Femur (tissue), 1 donor: ENCODE measurements at places on chromosomes 3 and 15.
A peak's percentile ranks its signal among the peaks of the same experiment; 100 is the strongest.

DNA sequence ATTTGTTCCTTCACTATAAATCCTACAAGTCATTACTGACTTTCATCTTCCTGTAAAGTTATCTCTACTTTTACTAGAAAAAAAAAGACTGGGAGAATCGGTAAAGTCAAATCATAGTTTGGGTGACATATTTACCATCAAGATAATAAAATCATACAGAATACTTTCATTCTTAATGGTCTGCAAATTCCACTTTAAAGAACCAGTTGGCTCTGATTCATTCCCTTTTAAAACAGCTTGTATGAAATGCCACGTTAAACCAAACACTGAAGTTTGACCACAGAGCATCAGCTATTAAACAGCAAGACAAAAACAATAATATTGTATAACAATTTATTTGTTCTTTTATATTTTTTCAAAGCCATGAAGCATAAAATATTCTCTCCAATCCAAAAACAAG is 100.7 kb downstream of the FBN1 start:
- DNase-seq = no peak

- no peak for DNase-seq
These were observed 23.8 kb downstream of the RAB11A start for GRCh38 chr15:65893060-65893459.

- no peak for DNase-seq
These were observed 41.6 kb downstream of the C3orf20 start for GRCh38 chr3:14716591-14716990.

DNA sequence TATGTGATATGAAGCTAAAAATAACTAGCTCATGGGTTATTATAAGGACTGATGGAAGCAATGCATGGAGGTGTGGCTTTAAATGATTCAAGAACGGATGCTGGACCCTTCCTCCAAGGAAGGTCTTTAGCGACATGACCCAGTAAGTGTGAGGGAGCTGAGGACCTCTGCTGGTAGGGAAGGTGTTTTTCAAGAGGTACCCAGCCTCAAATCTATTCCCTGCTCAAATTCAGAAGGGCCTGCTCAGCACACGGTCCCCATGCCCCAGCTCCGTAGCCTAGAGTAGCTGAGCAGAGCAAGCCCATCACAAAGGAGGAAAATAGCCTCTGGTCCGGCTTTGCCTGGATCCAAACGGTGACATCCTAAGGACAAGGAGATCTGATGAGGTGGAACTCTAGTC is 266.2 kb upstream of the IGF1R start:
- no peak for DNase-seq

DNA sequence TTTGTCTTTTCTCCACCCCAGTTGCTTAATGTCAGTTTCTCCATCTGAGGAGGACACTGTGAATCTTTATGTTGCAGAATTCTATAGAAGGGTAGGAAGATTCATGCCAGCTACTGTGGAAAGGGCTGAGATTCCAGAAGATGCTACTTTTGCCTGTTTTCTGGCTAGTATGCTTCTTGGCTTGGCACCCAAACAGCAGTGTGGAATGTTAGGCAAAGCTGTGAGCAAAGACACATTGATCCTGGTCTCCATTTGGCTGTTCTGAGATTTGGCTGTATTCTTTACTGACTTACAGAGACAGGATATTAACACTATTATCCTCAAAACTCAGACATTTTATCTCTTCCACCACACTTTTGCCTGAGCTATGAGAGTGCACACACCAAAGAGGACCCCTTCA is 39.3 kb downstream of the PDHB start:
- DNase-seq = no peak

DNA sequence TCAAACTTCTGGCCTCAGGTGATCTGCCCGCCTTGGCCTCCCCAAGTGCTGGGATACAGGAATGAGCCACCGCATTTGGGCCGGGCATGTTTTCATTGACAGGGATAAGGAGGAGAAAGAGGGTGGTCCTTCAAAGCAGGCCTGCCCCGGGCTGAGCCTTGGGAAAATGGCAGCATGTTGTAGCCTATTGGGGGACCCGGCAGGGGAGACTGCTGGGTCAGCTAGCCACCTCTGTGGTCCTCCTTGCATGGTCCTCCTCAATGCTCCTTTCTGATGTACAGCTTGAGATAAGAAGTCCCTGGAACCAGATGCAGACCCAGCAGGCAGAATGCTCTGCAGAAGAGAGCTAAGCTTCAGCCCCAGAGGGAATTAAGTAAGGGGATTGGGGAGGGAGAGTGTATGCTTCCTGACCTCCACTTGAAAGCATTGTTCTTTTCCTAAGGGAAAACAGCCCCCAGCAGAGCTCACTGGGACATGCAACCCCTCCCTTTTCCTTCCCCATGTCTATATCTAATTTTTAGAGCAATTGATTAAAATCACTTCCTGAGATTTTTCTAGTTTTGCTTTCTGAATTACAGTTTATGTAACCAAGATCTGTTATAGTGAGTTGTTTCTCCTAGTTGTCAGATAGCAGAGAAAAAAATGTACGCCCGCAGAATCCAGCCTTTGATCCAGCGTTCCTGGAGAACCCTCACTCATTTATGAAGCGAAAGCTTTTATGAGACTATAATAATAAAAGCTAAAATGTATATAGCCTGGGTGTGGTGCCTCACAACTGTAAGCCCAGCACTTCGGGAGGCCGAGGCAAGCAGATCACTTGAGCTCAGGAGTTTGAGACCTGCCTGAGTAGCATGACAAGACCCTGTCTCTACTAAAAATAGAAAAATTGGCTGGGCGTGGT is 48.7 kb upstream of the VILL start:
- no peak for DNase-seq

- no peak for DNase-seq
These were observed 113.0 kb upstream of the PTPRG start for GRCh38 chr3:61448378-61448777.

- DNase-seq = no peak
These were observed 56.3 kb downstream of the PPM1L start for GRCh38 chr3:160812304-160812703.

DNA sequence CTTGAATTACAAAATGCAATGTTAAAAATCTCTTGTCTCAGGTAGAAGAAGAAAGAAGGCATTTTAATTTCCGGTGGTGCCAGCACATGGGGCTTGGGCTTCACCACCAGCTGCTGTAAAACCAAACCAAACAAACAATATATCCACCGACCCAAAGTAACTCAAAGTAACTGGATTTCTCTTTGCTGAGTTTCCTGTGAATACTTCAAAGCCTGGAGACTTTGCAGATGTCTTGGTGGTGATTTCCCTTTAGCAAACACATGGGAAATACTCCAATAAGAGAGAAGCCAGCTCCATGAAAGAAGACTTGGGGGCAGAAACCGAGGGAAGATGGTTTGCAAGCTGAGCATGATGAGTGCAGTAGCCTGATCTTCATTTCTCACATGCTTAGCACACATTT is 62.6 kb downstream of the EIF4E3 start:
- no peak for DNase-seq

- no peak for DNase-seq
These were observed 431.4 kb downstream of the DIPK2A start for GRCh38 chr3:144403040-144403457.

DNA sequence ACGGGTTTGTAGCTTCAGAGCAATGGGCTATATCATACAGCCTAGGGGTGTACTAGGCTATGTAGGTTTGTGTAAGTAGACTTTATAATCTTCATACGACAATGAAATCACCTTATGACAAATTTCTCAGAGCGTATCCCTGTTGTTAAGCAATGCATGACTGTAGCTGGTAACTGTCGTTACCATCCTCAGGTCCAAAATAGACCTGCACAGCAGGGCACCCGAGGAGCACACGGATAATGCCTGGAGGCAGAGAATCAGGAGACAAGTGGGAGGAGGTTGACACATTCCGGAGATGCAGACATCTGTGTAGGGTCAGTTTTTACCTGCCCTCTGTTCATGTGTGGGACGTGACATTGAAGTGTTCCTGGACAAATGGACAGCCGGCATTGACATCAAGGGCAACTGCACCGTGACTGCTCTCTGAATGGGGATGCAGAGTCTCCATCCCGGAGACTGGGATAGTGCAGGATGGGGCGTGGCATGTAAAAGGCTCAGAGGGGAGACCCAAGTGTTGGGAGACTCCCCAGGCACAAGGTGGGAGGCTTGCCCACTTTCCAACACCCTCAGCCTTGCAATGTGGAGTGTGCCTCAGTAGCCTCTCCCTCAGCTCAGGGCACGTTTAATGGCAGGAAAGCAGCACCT is 45.9 kb upstream of the PGPEP1L start:
- no peak for DNase-seq

GRCh38 chr3:21668012-21668411 is 83.0 kb downstream of the ZNF385D start:
- DNase-seq = no peak

DNA sequence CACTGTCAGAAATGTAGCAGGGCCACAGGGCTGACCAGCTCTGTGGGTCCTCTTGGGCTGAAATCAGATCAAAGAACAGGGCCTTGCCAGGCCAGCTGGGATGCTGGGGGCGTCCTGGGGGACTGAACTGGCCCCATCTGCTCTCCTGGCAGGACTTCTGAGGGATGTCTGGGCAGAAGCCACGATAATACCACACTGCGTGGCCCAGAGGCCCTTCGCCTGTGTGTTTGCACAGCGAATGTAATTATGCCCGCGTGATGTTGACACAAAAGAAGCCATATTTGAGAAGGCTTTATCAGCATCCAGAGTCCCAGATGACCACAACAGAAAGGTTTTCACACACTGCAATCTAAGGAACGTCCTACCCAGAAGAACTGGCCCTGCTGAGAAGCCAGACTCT is 174.0 kb downstream of the RAB11A start:
- DNase-seq = no peak

DNA sequence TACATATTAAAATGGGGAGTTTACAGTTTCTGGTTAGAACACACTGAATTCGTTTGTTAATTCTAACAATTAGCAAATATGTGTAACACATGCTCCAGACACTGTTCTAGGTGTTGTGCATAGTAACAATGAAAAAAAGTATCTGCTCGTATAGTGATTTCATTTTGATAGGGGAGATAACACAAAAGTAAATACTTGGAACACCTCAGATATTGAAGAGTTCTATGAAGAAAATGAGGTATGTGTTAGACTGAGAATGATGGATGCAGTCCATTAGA is 6.8 kb upstream of the TMF1 start:
- no peak for DNase-seq

- peak; percentile 76 for DNase-seq
These were observed at the start of the genes CHDH and IL17RB for GRCh38 chr3:53846134-53846850. Gene CHDH (minus strand): TSS chr3:53846419. CDS start chr3:53824008, 22,411 bp downstream. Gene IL17RB (plus strand): TSS chr3:53846568. CDS start chr3:53846589, 21 bp downstream.
